Skin of body (tissue), 3 donors: ENCODE measurements at places on chromosomes 3 and 15. TPM values are rescaled to one million over a fixed set of nuclear protein-coding genes. Genes with fewer than 3 reads are reported as not detected.

- DNase-seq: no peak
Observed at GRCh38 chr3:141333836-141334626, 34.3 kb upstream of the ZBTB38 start.

- DNase-seq: no peak
Observed at GRCh38 chr15:79042213-79042928, 48.2 kb downstream of the RASGRF1 start.

DNA sequence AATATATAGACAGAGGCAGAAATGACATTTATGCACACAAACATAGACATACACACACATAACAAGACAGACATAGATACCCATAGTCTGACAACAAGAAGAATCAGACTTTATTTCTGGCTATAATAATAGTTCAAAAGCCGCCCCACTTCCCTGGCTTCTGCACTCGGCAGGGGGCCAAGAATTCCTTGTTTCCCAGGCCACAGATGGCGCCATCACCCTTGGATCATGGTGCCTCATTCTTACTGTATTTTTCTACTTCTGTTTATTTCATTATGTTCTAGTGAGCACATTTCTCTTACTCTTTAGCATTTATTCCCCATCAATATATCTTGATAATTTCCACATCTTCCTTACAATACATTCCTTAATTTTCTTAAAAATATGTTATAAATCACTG is 387.5 kb downstream of the NLGN1 start:
- DNase-seq: no peak

GPR156 gene
- total RNA-seq: 0.69 TPM

GRCh38 chr15:97903971-97904572 is 56.4 kb upstream of the ARRDC4 start:
- peak; percentile 3 for DNase-seq

ERC2 gene
- total RNA-seq: 2.5 TPM

RASGRF1 gene
- total RNA-seq: 0.30 TPM

- no peak for DNase-seq
Observed at GRCh38 chr15:95698951-95699350, 631.5 kb upstream of the NR2F2 start.

HRH1 gene
- 10.1 TPM for total RNA-seq

- no peak for DNase-seq
Observed at GRCh38 chr3:187812496-187812895, 67.2 kb upstream of the BCL6 start.

MRPS22 gene
- total RNA-seq: 45.5 TPM
